NCI-H146 (cell line): ENCODE measurements at places on chromosomes 16 and 17.

- DNase-seq = no peak
These were observed 86.8 kb downstream of the USP32 start for GRCh38 chr17:60305141-60305540.

DNA sequence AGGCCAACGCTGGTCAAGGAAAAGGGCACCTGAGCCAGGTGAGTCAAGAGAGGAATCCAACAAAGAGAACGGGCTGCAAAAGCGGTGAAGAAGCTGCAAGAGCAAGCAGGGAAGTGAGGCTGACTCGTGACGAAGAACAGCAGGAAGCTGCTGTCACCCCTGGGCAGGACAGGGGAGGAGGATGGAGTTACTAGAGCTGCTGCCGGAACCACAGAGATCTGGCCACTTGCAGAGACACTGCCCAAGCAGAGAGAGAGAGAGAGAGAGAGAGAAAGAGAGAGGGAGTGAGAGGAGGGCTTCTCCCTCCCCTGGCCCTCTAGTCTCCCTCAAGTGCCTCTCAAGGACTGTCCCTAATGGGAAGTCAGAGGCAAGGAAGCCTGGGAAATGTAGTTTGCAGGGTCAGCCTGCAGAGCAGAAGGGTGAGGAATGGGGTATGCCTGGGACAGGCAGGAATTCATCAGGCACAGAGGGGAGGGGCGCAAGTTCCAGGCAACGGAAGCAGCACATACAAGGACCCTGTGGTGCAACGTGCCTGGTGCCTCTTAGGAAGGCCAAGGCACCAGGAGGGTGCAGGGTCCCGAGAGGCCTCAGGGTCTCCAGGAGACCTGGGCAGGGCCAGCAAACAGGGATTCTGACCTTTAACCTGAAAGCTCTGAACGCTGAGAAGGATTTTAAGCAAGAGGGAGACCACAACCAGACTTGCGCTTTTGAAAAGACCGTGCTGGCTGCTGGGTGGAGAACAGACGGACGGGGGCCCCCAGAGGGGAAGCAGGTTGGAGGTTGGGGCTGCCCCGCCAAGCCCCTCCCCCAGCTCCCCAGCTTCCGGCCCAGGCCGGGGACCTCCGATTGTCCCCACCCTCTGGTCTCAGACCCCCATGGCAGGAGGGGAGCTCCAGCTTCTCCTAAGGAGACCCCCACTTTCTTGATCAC is 45.8 kb upstream of the CIBAR2 start:
- no peak for DNase-seq

GRCh38 chr17:33506889-33507650 is 214.0 kb upstream of the ASIC2 start:
- DNase-seq = no peak

GRCh38 chr17:31702041-31702440 is 157.0 kb downstream of the COPRS start:
- no peak for DNase-seq

- DNase-seq = no peak
These were observed 115.6 kb upstream of the CDH5 start for GRCh38 chr16:66250686-66251431.

GRCh38 chr17:81350320-81350890 is 44.9 kb upstream of the BAHCC1 start:
- DNase-seq = no peak

DNA sequence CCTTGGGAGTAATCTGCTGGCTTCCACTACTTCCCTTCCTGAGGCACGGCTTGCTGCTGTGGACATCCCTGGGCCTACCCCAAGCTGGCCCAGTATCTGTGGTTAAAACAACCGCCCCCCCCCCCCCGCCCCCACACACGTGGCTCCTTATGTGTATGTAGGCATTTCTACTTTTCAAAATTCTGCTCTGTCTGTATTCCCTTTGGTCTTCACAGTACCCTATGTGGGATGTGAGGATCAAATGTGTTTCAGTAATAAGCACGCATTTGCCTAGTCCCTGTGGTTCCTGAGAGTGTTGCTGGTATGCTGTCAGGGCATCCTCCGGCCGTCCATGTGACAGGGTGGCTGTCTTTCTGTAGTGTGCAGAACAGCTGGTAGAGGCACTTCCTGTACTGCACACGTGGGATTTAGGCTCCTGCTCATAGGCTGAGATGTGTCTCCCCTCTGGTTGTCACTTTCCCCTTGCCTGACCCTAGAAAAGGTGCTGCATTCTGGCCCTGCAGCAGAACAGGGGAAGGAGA is 2.2 kb downstream of the NT5M start:
- DNase-seq = no peak

DNA sequence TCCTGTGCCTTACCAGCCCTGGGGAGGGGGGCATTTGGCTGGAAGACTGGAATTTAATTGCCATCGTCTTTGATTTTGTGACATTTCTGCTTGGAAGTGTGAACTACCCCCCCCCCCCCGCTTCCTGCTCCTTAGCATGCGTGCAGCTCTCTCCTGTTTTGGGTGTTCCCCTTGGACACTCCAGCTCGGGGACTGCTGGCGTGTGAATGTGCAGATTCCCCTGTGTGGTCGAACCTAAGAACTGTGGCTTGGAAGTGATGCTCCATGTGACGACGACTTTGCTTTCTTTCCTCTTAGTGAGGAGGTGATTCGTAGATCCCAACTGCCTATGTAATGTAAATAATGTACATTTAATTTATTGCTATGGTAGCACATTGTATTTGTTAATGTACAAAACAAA is 26.1 kb downstream of the OR1D5 start:
- DNase-seq = no peak

- DNase-seq = no peak
These were observed 2.8 kb downstream of the ADCY7 start for GRCh38 chr16:50269061-50269705.

DNA sequence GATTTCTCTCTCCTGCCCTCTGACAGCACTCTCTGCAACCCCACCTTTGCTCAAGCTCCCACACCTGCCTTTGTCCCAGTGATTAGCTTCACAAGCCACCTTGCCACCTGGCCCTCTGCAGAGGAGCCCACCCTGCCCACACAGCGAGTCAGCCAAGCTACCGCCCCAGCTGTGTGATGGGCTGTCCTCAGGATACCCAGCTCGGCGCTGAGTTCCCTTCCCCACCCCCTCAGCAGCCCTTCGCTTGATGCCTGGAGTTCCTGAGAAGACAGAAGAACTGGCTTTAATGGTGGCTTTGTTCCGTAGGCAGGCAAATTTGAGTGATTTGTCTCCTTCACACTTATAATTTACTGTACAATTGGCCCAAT is 266.4 kb downstream of the CBLN1 start:
- no peak for DNase-seq

- no peak for DNase-seq
These were observed 57.1 kb upstream of the KCNJ16 start for GRCh38 chr17:70017941-70018340.

- DNase-seq = peak; percentile 69
These were observed 20.2 kb upstream of the C1QL1 start for GRCh38 chr17:44988044-44988942.

DNA sequence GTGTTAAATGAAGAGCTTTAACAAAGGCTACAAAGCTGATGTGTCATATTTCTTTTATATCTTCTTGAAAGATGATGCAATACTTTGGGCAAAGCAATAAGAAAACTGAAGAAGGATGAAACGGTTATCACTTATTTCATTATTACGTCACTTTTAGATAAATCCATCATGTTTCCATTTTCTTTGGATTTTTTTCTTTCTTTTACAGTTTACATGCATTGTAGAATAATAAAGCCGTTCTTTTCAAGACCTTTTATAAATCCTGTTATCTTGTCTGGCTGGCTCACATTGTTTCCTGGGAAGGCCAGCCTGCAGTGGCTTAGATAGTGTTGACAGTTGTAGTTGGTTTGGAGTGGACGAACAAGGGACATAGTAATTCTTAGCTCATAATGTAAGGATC is 28.9 kb downstream of the TANC2 start:
- DNase-seq = no peak

- peak; percentile 48 for DNase-seq
These were observed 55.5 kb downstream of the SYT17 start for GRCh38 chr16:19223235-19224170.

DNA sequence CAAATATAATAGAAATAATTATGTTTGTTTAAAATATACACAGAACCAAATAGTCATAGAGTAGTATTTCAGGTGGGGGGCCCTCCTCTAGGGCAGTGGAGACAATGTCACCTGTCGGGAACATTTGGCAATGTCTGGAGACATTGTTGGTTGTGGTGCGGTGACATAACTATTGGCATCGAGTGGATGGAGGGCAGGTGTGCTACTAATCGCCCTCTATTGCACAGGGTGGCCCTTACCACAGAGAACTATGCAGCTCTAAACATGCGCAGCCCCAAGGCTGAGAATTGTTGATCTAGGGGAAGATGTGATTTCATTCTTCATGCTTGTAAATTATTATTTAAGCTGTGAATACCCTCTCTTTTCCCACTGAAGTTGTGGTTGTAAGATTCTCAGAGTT is 594.0 kb downstream of the WWOX start:
- DNase-seq = peak; percentile 9

- DNase-seq = no peak
These were observed 125.5 kb upstream of the KCNJ16 start for GRCh38 chr17:69949496-69949895.

GRCh38 chr16:22324787-22325597 is 27.8 kb downstream of the POLR3E start:
- no peak for DNase-seq

DNA sequence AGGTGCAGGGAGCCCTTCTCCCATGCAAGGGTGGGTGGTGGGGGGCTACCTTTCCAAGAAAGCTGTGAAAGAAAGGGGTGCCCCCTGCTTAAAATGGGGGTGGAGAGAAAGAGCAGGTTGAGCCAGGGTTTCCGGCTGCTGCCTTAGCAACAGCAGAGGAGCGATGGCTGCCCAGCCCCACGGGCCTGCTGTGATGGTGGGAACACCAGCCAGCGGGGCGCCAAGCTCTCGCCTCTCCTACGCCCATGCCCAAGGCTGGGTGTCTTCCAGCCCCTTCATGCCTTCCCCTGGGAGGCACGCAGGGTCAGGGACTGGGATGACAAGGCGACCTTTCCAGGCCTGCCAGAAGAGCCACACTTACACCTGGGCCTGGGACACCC is 3.0 kb downstream of the FMNL1 start:
- no peak for DNase-seq

DNA sequence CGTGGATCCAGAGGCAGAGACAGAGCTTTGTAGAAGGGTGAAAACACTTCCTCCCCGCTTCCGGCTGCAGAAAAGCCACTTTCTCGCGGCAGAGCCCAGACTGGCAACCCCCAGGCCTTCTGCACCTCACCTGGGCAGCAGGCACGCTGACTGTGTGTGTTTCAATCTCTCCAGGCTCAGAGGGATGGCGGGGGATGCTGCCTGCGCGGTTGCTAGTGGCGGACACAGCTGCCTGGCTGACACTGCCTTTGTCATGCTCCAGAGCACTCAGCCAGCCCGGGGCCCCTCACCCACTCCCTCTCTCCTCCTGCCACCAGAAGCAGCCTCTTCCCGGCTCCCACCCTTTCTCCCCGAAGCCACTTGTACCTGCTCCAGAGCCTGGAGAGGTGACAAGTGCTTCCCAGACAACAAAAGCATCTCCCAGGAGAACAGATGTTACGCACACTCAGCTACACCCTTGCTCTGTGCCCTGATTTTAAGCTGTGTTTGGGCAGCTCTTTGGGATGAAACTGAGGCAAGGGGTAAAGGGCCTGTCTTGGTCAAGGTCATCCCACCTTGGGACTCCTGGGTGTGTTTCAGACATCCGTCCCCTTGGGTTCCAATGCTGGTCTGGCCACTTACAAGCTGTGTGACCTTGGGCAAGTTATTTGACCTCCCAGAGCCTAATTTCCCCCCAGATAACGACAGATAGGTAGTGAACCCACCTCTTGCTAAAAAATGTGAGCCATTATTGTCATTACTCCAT is 9.2 kb upstream of the GLIS2 start:
- peak; percentile 59 for DNase-seq

DNA sequence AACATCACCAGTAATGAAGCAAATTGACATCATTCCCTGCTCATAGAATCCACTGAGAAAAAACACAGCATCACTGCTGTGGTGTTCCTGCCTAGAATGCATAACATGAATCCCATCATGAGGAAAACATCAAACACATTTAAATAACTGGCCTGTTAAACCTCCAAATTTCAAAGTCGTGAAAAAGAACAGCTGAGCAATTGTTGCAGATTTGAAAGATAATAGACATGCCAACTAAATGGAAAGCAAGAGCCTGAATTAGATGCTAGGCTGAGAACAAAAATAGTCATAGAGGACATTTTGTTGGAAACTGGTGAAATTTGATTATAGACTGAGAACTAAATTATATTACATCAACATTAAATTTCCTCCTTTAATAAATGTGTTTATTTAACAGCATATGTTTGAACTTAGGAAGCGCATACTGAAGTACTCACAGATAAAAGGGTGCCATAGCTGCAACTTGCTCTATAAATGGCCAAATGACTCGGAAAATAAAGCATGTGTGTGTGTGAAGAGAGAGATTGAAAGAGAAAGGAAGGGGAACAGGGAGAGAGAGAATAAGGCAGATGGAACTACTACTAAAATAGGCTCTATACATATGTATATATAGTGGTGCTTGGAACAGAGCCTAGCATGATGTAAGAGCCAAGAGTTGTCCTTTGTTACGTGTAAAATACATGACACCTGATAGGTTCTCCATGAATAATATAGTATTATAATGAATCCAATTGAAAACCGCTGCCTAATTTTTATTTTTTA is 305.0 kb upstream of the MON1B start:
- DNase-seq = no peak
